ENCODE measurements at places on chromosomes 12 and 14.

DNA sequence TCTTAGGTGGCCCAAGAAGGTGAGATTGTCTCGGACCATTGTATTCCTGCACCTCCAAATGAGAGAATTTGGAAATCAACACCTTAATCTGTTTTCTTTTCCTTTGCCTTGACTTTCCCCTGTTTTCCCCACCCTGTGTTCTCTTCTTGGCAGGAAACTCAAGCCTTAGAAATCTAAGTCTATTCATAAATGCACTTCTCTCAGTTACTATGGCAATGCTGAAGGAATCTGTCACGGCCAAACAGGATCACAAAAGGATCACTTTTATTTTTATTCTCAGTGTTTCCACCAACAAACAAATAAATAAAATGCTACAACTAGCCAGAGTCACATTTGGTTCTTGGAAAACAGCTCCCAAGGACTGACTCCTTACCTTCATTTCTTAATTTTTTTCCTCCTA is 270.5 kb downstream of the BCAT1 start:
- DNase-seq, result no peak

GRCh38 chr12:119797090-119797489 is 80.0 kb downstream of the CIT start:
- no peak for DNase-seq

GRCh38 chr14:75401361-75401760 is 26.5 kb upstream of the JDP2 start:
- DNase-seq, result no peak

- no peak for DNase-seq
These were observed 98.5 kb upstream of the TMPO start for GRCh38 chr12:98416845-98417244.

GRCh38 chr14:22839159-22839779 is 2.9 kb downstream of the MMP14 start:
- DNase-seq, result no peak

GRCh38 chr14:101955695-101956161 is 8.6 kb upstream of the DYNC1H1 start:
- DNase-seq, result no peak

- DNase-seq, result no peak
These were observed 44.1 kb downstream of the DERA start for GRCh38 chr12:15955281-15955680.

- no peak for DNase-seq
These were observed 101.1 kb upstream of the BCL2L14 start for GRCh38 chr12:11969437-11970154.

DNA sequence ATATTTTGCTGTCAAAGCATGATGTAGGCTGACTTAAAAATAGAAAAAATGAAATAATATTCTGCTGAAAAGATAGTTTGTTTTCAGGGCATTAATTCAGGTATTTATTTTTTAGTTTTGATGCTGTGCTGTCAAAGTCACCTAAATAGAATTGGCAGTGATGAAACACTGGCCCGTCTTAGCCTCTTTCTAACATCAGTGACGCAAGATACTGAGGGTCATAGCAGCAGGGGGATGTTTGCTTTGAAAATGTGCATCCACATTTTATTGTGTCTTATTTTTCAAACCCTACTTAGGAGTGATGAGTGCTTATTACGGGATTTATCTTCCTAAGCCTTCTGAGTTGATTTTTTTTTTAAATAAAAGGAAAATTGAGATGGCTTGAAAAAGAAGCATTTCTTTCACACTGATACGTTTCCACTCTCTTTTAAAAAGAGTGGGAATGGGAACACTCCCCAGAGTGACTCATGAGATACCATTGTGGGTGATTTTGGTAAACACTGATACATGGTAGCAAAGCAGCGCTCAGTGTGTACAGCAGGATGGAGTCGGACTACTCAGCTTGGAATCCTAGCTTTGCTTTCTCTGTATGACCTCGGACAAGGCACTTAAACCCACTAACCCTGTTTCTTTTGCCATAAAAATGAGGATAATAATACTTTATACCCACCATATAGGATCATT is 290.8 kb downstream of the ERC1 start:
- no peak for DNase-seq

GRCh38 chr12:104802208-104802607 is 155.9 kb downstream of the SLC41A2 start:
- no peak for DNase-seq

- DNase-seq, result no peak
These were observed 14.9 kb downstream of the HCAR2 start for GRCh38 chr12:122688291-122688690.

DNA sequence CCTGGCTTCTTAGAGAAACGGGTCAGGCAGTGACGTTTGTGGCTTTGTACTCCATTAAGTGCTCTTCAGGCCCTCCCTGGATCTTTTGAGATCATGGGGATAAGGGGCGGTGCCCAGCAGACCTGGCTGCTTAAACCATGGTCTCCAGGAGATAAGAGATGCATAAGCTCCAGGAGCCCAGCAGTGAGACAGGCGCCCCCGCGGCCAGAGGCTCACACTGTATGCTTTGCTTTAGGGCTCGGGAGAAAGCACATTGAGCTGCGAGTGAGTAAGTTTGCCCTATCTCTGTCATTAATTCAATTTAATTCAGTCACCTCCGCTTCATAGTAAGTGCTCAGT is 359.5 kb downstream of the CACNA1C start:
- DNase-seq, result no peak

DNA sequence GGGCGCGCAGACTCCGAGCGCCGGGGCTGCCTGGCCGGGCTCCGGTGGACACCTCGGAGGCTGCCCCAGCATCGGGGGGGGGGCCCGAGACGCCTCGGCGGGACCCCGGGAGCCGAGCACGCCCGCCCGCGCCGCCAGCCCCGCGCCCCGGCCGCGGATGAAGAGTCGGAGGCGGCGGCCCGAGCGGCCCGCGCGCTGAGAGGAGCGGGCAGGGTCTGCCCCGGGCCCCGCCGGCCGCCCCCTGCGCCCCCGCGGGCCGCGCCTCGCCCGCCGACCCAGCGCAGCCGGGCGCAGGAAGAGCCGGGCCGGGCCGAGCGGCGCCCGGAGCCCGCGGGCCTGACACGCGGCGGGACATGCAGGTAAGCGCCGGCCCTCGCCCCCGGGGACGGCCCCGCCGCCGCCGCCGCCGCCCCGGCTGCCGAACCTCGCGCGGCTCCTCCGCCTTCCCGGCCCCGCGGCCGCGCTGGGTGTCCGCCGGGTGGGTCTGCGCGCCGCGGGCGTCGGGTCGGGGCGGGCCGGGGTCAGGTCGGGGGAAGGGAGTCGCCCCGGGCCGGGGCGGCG is 63.7 kb downstream of the FBXL14 start:
- DNase-seq, result no peak

DNA sequence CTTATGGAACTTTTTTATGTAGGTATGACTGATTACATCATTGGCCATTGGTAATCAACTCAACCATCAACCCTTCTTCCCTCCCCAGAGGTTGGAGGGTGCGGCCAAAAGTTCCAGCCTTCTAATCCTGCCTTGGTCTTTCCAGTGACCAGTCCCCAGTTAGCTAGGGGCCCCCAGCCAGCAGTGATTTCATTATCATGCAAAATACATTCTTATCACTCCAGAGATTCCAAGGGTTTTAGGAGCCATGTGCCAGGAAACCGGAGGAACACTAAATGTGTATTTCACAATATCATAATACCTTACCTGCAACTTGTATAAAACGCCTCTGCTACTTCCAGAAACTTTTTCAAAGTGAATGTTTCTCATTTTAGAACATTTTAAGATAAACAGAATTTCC is 181.5 kb upstream of the PELI2 start:
- DNase-seq, result no peak

GRCh38 chr14:68558096-68558495 is 234.8 kb downstream of the ZFP36L1 start:
- DNase-seq, result no peak

DNA sequence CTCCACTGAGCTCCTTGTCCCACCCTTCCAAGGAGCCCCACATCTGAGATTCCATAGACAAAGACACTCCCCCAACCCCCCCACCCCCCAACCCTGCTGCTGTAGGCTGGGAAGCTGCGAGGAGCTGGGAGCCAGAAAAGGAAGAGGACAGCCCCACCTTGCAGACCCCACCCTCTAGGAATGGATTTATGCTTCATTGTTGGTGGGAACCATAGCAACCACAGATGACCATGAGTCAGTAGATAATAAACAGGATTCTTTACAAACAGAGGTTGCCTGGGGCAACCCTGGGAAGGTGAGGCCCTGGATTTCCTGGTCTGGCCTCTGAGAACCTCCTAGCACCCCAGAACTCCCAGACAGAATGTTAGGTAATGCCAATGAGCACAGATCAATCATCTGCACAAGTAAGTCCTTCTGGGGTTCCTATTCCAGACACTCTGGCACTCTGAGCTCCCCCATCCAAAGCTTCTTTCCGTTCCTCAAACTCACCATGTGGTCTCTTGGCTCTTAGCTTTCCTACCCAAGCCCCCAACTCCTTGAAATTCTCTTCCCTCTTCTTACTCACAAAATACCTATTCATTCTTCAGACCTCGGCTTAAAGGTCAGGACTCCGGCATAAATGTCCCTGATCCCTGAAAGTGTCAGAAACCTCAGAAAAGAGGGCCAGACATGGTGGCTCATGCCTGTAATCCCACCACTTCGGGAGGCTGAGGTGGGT is 15.2 kb upstream of the PLEKHG6 start:
- DNase-seq, result no peak

GRCh38 chr14:21073921-21074320 is 3.8 kb downstream of the ARHGEF40 start:
- DNase-seq, result no peak

DNA sequence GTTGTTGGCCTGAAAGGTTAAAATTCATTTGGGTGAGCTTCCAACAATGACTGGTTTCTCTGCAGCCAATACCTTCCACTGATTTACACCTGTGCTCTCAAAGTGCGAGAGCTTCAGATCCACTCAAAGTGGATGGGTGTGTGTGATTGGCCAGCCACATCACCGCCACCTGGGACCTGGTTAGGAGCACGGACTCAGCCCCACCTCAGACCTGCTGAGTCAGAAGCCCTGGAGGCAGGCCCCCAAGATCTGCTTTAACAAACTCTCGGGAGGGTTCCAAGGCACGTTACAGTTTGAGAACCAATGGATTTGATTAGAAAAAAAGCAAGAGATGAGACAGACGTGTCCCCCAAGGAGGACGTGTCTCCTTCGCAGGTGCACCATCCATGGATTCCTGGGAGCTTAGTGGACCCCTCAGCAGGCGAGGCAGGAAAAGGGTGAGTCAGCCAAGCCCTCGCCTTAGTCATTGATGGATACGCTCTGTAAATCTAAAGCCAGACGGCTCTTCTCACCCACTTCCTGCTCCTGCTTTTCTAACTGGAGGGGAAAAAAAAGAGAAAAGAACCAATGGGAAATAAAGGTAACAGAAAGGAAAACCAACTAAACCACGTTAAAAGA is 24.5 kb downstream of the FZD10 start:
- no peak for DNase-seq

DNA sequence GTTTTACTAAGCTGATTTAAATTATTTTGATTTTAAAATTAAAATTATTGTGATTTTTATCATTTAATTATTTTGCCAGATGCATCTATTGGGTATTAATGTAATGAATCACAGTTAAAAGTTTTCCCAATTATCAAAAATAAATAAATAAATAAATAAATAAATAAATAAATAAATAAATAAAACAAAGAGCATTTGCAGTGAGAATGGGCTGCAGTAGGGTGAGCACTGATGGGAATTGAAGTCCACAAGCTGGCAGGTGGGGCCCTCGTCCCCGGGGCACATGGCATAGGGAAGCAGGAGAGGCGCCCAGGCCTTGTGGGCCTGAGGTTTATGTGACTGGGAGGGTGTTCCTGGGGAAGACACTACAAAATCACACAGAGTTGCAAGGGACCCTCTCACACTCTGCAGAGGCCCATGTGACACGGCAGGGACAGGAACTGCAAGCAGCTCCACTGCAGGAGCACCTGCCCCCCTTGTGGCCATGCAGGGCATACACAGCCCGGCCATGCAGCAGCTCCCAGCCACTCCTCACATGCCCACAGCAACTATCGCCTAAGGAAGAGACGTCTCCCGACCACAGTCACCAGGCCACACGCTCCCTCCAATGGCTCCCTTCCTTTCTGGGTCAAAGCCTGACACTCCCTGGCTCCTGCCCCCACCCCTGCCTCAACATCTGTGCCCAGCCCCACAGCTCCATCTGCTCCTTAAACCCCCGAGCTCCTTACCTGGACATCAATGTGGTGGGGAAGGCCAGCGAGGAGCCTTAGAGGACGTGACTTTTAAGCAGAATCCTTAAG is 256.3 kb upstream of the SFSWAP start:
- DNase-seq, result peak; percentile 16

GRCh38 chr12:70049596-70050360 is 193.5 kb upstream of the CNOT2 start:
- peak; percentile 54 for DNase-seq

- no peak for DNase-seq
These were observed 317.5 kb upstream of the SOX5 start for GRCh38 chr12:24266982-24267381.

DNA sequence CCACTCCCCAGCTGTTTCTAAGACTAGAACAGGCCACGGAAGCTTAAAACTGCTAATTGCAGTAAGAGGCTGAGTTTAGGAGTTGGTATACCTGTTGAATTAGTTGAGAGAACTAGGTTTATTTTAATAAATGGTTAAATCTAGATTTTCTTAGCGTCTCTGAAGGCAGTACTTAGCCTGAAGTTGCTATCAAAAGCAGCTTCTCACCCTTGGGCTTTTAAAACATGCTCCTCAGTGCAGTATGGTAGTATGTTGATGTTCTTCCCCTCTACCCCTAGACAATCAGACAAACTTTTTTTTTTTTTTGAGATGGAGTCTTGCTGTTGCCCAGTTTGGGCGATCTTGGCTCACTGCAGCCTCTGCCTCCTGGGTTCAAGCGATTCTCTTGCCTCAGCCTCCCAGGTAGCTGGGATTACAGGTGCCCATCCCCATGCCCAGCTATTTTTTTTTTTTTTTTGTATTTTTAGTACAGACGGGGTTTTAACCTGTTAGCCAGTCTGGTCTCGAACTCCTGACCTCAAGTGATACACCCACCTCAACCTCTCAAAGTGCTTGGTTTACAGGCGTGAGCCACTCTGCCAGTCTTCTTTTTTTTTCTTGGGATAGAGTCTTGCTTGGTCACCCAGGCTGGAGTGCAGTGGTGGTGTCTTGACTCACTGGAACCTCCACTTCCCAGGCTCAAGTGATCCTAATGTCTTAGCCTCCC is 6.8 kb downstream of the SRSF5 start:
- DNase-seq, result no peak

GRCh38 chr12:94706250-94706661 is 55.9 kb upstream of the TMCC3 start:
- DNase-seq, result no peak

GRCh38 chr12:6038160-6038559 is 86.3 kb downstream of the VWF start:
- peak; percentile 44 for DNase-seq

GRCh38 chr12:124622764-124623163 is 55.4 kb upstream of the NCOR2 start:
- no peak for DNase-seq
